ENCODE measurements at places on chromosomes 5 and 9.

DNA sequence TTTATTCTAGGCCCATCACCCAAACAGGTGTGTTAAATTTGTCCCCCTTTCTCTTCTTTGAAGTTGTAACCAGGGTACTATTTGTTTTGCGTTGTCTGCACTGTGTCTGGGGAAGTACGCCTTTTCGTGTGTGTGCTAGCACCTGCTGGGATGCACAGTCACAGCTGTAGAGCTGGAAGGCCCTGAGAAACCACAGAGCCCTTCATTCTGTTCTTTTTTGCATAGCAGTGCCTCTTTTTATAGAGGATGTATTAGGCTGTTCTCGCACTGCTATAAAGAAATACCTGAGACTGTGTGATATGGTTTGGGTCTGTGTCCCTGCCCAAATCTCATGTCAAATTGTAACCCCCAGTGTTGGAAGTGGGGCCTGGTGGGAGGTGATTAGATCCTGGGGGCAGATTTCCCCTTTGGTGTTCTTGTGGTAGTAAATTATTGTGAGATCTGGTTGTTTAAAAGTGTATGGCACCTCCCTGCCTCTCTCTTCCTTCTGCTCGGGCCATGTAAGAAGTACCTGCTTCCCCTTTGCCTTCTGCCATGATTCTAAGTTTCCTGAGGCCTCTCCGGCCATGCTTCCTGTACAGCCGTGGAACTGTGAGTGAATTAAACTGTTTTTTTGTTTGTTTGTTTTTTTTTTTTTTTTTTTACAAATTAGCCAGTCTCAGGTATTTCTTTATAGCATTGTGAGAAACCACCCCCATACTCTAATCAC lies 14.0 kb downstream of the SEC61B start:
- DNase-seq, result no peak
- no peaks in the 10 kb centered on the region for H3K27me3 ChIP-seq
- peaks cover 71% of the 10 kb centered on the region for H3K36me3 ChIP-seq
- H3K4me3 ChIP-seq, result no peak overlapping the region
- H3K4me1 ChIP-seq, result no peaks in the 10 kb centered on the region

DNA sequence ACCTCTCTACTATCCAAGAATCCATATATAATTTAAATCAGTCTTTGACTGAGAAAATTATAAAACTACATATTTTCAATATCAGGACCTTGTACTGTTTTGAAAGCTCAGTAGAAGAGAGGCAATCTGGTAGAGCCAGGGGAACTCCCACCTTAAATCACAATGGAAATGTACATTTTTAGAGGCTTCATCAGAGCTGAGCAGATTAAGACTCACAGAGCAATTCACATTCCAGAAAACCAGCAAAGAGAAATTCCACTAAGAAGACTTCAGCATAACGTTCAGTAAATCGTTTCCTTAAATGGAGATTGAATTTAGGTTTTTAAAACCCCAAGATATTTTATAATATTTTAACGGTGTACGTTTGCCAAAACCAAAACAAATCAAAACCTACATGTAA lies 227.8 kb upstream of the TRPM3 start:
- no peak for DNase-seq
- no peak overlapping the region for H3K27ac ChIP-seq
- no peak overlapping the region for H3K4me3 ChIP-seq
- no peaks in the 10 kb centered on the region for H3K4me1 ChIP-seq
- H3K27me3 ChIP-seq, result no peaks in the 10 kb centered on the region

- DNase-seq, result peak; percentile 80
- H3K27me3 ChIP-seq, result peaks cover 33% of the 10 kb centered on the region
- no peaks in the 10 kb centered on the region for H3K36me3 ChIP-seq
- no peak overlapping the region for H3K27ac ChIP-seq
- peak overlapping the region; percentile 19 for H3K4me3 ChIP-seq
Observed at GRCh38 chr9:84140535-84141101, 160.0 kb downstream of the RMI1 start.

DNA sequence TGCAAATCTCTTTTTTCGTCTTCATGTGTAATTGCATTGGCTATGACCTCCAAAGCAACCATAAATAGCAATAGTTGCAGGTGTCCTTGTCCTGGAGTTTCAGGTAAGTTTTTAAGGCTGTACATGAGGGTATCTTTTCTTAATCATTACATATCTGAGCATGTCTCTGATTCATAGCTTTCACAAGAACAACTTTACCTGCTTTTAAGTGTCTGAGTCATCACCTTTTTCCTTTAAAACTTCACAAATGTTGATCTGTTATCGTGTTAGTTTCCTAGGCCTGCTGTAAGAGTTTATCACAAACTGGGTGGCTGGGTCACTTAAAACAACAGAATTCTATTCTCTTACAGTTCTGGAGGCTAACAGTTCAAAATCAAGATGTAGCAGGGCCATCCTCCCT lies 13.8 kb downstream of the GARNL3 start:
- DNase-seq, result no peak
- peaks cover 12% of the 10 kb centered on the region for H3K4me1 ChIP-seq
- no peak overlapping the region for H3K4me3 ChIP-seq
- no peak overlapping the region for H3K27ac ChIP-seq
- H3K27me3 ChIP-seq, result no peaks in the 10 kb centered on the region
